Left lobe of liver (tissue), 2 donors: ENCODE measurements at places on chromosomes 1 and 21. TPM values are rescaled to one million over a fixed set of nuclear protein-coding genes. Genes with fewer than 3 reads are reported as not detected.

DNA sequence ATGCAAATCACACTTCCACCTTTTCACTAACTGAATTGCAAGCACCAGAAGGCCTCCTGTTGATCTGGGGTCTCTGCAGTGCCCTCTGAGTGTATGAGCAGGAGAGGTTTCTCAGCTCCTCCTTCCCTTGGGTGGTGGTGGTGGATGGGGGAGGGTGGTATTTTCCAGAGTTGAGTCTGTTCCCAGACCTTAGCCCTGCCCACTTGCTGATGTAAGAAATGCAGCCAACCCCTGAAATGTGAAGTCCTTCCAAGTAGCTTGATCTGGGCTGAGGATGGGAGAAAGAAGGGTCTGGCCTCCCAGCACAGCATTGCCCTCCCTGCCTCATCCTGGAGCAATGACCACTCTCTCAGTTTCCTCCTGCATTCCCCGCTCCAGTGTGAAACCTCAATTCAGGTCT lies 6.3 kb upstream of the FOXD2 start:
- no peak for DNase-seq

DNA sequence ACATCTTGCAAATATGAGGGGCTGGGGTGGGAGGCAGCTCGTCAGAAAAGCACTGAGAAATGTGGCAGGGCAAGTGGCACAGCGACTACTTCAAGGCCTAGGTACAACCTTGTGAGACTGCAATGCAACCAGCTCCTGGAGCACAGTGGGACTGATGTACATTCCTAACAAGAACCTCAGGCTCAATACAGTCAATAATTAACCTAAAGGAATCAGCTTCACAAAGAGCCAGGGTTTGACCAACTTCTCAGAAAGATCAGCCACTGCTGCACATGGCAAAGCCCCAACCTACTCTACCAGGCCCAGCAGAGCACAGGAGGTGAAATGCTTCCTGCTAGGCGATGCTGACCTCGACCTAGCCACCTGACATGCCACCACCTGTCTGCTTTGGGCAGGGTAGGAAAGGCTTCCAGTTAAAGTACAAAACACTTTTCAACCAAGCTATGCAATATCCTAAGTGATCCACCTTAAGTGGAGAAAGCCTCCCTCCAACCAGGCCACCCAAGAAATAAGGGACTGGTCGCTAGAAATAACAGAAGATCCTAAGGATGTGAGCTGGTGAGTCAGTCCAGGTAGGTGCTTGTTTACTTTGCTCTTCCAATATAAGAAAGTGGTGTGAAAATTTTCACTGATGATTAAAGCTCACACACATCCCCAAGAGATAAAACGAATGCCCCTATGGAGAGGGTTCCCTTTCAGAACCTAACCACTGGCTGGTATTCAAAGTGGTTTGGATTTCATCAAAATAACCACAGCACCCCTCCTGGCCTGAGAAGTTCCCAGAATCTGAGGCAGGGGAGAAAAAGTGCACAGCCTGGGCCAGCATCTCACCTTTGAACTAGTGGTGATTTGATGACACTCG lies 2.1 kb downstream of the RIPK4 start:
- DNase-seq = peak; percentile 67

The RRP1 gene
- total RNA-seq = 10.3 TPM

- DNase-seq = no peak
Measured at GRCh38 chr1:38402230-38402815, 355.7 kb upstream of the POU3F1 start.

DNA sequence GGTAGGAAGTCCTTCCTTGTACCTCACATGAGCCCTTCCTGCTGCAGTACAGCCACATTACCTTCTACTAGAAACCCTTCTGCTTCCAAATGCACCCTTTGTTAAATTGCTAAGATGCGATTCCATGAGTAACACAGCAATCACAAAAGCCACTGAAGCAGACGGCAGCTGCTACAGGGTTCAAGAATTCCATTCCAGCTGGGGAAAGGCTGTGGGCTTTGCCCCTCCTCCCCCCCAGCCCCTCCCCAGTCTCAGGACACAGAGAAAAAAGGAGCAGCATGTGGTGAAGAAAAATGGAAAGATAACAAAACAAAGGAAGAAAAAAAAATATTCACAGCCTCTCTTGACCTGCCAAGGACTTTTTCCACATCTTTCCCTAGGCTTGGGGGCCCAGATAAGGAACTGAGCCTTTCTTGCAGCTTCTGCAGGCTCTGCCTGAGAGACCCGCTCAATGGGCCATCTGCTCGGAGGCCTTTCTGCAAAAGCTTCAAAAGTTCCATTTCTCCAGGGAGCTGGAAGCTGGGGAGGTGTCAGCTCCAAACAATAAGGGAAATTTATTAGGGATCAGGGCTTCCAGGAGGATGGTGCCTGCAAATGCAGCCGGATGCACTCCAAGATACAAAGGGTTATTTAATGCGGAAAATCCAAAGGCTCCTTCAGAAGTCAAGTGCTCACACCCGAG lies 72.1 kb downstream of the SYT2 start:
- DNase-seq = no peak

- no peak for DNase-seq
Measured at GRCh38 chr1:168825820-168826219, 96.8 kb upstream of the DPT start.

The C8A gene
- total RNA-seq = 302 TPM

DNA sequence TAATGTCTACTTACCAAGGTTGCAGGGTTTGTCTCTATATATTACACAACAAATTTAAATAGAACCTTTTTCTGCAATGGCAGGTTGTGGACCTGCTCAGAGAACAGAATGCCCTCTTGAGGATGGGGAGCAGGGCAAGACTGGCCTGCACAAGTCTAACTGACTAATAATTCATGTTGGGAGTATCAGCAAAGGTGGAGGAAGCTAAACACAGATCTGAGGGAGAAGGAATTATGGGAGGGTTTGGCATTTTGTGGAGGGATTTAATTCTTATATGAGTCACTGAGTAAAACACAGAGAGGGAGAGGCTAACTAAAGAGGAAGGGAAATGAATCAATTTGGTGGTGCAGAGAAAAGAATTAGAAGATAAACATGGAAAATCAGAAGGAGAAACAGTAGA lies 40.0 kb downstream of the CLDN17 start:
- no peak for DNase-seq

DNA sequence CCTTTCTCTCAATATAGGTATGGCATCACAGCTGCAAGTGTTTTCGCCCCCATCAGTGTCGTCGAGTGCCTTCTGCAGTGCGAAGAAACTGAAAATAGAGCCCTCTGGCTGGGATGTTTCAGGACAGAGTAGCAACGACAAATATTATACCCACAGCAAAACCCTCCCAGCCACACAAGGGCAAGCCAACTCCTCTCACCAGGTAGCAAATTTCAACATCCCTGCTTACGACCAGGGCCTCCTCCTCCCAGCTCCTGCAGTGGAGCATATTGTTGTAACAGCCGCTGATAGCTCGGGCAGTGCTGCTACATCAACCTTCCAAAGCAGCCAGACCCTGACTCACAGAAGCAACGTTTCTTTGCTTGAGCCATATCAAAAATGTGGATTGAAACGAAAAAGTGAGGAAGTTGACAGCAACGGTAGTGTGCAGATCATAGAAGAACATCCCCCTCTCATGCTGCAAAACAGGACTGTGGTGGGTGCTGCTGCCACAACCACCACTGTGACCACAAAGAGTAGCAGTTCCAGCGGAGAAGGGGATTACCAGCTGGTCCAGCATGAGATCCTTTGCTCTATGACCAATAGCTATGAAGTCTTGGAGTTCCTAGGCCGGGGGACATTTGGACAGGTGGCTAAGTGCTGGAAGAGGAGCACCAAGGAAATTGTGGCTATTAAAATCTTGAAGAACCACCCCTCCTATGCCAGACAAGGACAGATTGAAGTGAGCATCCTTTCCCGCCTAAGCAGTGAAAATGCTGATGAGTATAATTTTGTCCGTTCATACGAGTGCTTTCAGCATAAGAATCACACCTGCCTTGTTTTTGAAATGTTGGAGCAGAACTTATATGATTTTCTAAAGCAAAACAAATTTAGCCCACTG lies 11.5 kb downstream of the HIPK1 start:
- DNase-seq = no peak

The TPTE gene
- not detected for total RNA-seq

GRCh38 chr1:119364640-119365039 lies 3.9 kb upstream of the HAO2 start:
- no peak for DNase-seq

- no peak for DNase-seq
Measured at GRCh38 chr1:32341971-32342370, 5.9 kb upstream of the MARCKSL1 start.

The CCDC30 gene
- total RNA-seq = 1.7 TPM

- DNase-seq = no peak
Measured at GRCh38 chr21:14376854-14377253, 6.1 kb downstream of the HSPA13 start.

The RGS4 gene
- 0.50 TPM for total RNA-seq

DNA sequence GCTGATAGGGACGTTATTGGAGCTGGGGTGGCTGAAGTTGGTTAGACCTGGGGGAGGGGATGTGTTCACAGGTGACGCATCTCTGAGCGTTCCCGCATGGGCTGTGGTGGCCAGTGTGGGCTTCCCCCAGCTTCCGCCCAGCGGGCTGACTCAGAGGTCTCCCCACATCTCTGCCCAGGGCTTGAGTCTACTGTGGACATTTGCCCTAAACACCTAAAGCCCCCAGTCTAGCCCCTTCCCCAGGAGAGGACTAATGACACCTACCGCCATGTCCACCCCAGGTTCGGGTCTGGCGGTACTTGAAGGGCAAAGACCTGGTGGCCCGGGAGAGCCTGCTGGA lies 2.0 kb downstream of the AGRN start:
- DNase-seq = no peak

The FHL3 gene
- total RNA-seq = 2.3 TPM

GRCh38 chr1:98402860-98403259 lies 258.7 kb upstream of the SNX7 start:
- no peak for DNase-seq

- no peak for DNase-seq
Measured at GRCh38 chr21:36786186-36786585, 87.3 kb downstream of the SIM2 start.

The S100A4 gene
- 7.1 TPM for total RNA-seq

DNA sequence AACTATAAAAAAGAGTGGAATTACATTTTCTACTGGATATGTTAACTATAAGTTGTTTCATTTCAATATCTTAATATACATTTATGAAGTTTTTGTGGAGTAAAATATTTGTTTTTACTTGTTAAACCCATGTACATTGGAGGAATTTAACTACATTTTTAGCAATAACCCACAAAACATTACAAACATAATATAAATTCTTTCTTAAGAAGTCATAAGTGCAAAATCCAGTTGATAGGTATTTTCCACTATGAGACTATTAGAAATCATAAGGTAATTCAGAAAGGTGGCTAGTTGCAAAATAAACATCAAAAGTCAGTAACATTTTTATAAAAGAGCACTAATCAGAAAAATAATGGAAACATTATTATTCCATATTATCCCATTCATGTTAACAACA lies 73.9 kb upstream of the RRP15 start:
- DNase-seq = no peak

DNA sequence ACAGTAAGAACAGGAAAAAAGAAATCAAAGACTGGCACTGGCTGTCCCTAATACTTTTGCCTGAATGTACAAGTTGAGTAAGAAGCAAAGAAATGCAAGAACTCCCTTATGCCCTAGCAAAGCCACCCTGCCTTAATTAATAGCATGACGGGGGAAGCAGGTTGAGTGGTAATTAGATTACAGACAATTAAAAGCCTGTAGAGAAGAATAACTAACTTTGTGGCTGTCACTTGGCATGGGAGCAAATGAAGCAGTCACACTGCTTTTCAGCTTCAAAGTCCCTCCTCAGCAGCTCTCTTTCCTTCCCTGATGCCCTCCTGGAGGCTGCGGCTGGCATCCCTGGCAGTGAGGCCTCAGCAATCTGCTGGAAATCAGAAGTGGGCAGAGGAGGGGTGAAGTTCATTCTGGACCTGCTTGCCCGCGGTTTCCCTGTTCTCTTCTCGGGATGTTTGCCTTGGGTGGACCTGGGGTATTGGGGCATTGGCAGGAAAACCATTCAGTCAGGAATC lies 3.4 kb downstream of the OPTC start:
- DNase-seq = no peak

DNA sequence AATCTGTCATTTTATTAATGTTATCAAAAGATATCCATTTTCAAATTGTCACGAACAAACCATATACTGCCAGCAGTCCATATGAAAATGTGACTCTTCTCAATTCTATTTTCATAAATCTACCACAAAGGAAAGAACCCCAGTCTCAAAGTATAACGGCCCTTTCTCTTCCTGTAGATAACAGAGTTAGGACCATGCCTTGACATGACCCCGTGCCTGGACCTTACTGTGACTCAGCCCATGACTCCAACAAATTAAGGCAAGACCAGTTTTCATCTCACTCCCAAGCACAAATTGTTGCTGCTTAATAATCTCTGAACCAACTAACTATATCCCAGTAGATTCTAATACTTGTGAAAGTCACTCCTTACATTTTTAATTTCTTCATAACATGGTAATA lies 124.4 kb upstream of the NFIA start:
- no peak for DNase-seq

DNA sequence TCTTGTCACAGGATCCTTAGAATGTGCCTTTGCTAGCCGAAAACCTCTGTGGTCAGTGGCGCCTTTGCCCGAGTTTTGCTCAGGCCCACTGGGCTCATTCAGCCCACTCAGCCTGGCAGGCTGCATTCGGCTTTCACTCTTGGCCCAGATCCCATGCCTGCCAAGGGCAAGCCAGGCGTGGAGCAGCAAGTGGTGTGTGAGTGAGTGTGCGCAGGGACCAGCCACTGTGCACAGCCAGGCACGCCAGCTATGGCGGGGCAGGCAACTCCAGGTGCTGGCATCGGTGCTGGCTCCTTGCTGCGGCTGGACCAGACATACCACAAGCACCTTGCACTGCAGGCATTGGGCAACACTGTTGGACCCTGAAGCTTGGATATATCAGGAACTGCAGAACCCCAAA lies 1145.1 kb upstream of the NCAM2 start:
- DNase-seq = no peak

DNA sequence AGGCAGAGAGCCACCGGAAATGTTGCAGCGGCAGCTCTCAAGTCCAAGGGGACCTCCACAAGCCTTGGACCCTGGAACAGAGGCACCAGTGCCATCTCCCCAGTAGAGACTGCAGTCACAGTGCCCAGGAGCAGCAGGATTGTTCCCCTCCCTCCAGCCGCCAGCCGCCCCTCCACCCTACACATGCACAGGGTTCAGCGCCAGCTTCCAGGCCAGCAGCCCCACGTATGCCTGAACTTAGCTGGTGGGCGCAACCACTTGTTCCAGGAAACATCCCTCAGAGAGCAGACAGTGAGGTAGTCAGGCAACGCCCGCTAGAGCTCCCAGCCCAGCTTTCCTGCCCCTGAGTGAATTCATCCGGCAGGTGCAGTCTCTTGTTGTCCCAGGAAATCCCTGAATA lies 1098.1 kb upstream of the NCAM2 start:
- no peak for DNase-seq

- no peak for DNase-seq
Measured at GRCh38 chr1:235675152-235675890, 25.7 kb upstream of the GNG4 start.

DNA sequence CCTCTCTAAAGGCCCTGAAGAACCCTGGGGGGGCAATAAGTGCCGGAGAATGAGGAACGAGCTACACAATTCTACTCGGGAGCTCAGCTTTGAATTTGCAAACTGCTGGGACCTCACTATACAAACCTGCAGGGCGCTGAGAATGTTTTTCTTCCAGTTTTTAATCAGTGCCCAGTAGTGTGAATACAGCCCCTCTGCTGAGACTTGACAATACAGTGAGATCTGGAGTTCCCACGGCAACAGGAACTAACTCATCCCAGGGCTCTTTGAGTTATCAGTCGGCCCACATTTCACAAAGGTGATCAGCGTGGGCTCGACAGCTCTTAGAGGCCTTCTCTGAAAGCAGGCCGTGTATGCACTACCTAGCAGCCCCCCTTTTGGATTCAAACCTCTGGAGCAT lies 41.7 kb downstream of the TMEM53 start:
- no peak for DNase-seq
